HuH-7 (cell line): ENCODE measurements at places on chromosomes 1 and 21.

DNA sequence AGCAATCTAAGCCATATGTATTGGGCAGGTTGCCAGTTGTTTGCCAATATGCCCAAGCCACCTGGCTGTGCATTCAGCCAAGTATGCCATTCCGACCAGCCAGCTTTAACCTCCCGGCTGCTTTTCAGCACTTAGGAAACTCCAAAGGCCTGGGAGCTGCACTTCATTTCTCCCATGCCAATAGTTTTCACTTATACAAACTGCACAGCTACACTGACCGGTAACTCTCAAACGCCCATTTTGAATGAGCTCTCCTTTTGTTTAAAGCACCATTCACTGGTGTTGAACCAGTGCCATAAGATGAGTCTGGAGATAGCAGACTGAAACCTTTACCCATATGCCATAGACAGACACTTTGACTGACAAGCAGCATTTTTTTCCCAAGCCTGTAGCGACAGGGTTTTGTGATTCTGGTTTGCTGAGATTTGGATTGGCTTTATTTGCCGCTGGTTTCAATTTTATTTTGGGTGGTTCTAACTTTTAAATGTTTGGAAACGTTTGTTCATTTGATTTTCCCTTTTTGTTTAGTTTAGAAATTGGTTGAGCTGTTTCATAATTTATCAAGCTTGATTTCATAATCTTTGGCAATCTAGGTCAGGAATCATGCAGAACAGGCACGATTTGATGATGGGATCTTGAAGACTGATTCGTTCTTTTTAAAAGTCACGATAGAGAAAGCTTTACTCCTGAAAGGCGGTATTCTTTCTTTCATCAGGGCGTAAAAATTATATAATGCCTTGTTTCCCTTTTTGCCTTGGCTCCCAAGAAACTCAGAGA is 144.6 kb downstream of the NFIA start:
- DNase-seq = no peak

GRCh38 chr1:3333903-3334302 is 120.6 kb upstream of the ARHGEF16 start:
- no peak for DNase-seq

DNA sequence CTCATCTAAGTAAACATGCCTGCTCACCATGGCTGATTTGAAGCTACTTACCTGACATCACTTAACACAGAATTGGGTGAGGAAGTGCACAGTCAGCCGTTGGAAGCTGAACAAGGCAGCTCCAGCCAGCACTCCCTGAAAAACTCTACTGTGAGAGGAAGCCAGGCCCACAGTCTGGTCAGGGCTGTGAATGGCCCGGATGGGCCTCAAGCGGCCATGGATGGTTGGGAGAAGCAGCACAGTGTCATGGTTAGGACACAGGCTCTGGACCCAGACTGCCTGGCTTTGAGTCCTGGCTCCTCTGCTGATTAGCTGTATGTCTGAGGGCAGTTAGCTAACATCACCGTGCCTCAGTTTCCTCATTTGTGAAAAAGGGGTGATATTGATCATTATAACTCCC is 267.8 kb downstream of the GRIK3 start:
- no peak for DNase-seq

GRCh38 chr1:224211206-224211962 is 28.3 kb downstream of the DEGS1 start:
- DNase-seq = no peak

DNA sequence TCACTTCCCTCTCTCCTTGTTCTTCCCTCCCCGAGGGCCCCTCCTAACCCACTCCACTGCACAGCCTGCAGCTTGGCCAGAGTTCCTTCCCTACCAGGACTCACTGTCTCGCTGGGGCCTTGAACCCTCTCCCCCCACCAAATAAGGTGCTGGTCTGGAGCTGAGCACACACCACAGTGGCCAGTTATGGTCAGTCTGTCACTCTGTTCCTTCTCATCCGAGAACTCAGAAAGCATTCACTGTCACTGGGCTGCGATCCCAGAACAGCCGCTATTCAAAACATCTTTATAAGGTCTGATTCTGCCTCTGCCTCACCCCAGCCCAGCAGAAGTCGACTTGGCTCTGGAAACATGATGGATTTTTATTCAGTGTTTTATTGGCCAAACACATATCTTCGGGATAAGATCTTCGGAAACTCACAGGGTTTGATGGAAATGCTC is 19.8 kb upstream of the LBR start:
- no peak for DNase-seq

DNA sequence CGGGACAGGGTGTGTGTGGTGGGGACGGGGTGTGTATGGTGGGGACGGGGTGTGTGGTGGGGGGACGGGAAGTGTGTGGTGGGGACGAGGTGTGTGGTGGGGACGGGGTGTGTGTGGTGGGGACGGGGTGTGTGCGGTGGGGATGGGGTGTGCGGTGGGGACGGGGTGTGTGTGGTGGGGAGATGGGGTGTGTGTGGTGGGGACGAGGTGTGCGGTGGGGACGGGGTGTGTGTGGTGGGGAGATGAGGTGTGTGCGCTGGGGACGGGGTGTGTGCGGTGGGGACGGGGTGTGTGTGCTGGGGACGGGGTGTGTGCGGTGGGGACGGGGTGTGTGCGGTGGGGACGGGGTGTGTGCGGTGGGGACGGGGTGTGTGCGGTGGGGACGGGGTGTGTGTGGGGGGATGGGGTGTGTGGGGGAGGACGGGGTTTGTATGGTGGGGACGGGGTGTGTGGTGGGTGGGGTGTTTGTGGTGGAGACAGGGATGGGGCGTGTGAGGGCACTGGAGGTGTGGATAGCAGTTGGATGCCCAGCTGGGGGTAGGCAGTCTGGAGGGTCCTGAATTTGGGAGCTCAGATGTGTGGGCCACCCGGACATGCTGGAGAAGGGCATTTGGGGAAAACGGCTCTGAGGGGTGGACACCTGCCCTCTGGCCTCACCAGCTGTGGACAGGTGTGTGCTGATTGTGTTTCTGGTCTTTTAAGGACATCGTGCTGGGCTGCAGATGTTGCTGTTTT is 16.9 kb downstream of the IBA57 start:
- DNase-seq = no peak
